ENCODE measurements at places on chromosomes 16 and 17.

DNA sequence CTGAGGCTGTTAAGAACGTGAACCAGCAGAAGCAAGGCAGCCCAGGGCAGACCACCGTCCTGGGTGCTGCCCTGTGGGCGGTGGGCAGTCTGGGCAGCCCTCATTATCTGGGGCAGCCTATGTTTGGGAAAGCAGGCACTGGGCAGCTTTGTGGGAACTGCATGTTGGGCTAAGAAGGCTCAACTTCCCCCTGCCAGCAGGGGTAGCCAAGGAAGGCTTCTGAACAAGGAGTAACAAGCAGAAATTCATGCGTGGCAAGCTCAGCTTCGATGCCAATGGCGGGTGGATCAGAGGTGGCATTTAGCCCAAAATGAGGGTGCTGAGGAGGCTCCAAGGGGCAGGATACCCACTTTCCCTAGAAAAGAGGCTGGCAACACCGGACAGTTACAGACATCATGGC, 42.7 kb upstream of the METRNL start:
- no peak for DNase-seq

- no peak for DNase-seq
Measured at GRCh38 chr17:35073183-35073790, 9.8 kb upstream of the RFFL start.

DNA sequence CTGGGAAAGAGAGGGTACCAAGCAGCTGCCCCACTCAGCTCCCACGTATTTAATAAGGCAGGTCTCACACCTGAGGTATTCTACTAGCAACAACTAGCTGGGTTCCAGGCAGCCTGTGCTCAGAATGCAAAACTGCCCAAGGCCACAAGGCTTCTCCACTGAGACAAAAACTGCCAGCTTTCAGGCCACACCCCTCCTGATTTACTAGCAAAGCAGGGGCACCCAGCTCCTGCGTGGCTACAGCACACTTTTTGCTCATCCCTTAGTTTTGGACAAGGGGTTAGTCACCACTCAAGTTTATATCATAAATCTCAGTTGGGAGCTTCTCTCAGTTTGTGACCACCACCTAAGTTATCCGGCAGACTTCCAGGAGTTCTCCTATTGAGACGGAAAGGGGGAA, 494.6 kb downstream of the CDH11 start:
- DNase-seq = no peak

DNA sequence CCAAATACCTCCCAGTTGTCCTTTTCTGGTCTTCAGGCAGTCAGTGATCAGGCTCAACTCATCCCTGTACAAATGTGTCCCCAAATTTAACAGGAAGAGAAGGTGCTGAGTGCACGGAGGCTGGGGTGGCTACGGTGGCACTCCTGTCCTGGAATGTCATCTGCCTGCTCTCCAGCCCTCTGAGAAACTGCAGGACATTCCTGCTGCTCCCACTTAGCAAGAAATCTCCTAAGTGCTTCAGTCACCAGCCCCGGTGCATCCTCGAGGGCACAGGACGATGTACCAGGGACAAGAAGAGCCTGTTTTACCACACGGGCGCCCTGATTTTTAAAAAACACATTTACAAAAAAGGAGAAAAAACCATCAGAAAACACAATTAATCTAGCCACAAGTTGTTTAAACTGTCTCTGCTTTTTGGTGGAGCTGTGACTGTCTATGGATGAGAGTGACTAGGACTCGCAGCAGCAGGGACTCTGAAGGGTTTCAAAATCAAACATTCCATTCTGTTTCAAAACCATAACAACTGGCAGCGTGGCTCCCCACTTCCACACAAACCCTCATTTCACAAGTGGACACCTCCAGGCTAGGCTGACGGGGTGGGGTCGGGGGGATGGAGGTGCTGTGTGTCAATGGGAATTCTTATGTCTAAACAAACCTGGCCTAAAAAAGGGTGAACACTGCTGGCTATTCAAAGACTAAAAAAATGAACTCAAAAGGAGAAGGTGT, 65.3 kb upstream of the CNEP1R1 start:
- DNase-seq = no peak

- DNase-seq = no peak
Measured at GRCh38 chr16:20391045-20391444, 13.5 kb downstream of the PDILT start.

DNA sequence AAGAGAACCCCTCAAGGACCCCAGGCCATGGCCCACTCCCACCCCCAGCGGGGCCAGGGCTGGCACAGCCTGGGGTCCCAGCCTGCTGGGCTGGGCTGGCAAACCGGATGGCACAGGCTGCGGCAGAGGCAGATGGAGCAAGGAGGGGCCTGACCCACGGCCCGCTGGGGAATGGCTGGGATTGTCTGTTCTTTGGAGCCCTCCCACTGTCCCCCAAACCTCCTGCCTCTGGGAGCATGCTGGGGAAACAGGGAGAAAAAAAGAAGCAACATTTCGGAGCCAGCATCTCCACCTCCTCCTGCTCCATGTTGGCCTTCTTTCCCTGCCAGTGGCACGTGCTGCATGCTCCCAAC, 37.1 kb upstream of the LHX1 start:
- DNase-seq = no peak

- DNase-seq = no peak
Measured at GRCh38 chr17:78933959-78934568, 8.9 kb upstream of the TIMP2 start.

DNA sequence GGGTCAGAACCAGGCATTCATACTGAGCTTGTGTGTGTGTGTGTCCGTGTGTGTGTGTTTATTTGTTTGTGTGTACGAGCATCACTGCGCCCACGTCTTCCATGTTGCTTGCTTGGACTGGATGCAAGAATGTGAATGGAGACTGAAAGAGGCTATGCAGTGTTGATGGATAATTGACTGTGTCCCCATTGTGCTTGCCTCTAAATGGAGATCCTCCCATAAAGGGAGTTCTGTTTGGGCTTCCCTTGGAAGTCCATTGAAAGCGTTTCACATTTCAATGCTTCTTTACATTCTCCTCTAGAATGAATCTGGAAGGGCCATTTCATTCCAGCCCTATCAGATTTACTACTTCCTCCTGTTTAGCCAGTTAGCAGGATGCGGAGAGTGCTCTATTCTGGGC, 124.0 kb downstream of the GP2 start:
- no peak for DNase-seq

DNA sequence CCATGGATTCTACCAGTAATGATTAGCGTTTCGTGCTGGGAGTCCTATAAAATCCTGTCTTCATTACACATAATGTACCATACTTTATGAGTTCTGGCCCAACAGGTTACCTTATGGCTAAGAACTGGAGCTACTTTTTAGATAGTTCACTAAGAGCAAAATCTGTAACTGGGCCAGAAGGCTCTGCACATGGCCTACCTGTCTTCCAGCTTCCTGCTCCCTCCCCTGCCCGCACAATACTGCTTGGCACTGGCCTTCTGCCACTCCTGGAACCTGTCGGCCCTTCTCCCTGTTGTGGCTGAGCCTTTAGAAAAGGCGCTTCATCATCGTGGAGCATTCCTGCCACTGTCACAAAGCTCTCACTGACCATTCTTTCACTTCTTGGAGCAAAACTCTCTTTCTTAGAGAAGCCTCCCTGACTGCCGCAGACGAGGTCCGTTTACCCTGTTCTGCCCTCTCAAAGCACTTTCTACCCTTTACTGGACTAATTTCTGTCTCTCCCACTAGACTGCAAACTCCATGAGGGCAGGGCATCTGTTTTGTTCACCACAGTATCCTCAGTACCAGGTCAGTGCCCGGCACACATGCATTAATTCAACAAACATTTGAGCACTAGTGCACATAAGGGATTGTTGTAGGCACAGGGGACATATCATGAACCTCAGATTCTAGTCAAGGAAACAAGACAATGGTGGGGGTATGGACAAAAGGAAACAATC, 116.5 kb downstream of the PARN start:
- no peak for DNase-seq

DNA sequence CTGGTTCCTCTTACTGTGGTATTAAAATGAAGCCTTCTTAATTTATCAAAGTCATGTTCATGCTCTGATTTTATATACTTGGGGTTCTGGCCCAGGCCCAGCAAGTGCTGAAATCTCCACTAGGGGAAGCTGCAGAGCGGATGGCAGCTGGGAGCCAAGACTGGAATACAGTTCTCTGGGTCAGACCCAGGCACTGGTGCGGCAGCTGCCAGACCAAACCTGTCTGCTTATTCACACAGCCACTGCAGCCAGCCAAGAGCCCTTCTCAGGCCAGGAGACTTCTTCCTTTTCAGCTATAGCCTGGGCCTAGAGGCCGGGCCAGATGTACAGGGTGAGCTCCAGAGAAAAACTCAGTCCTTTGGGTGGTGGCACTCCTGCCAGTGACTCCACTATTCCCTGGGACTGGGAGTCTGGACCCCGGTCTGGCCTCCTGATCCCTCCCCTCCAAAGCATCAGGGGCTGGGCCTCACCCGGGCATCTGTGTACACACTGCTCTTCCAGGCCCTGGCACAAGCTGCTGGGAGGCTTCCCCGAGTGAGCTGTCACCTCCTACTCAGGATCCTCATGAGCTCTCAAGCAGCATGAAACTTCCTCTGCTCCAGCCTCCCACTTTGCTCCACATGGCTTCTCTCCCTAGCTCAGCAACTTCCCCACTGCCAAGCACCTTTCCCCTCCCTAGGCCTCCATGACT, 24.4 kb downstream of the ATP6V0D1 start:
- DNase-seq = no peak

DNA sequence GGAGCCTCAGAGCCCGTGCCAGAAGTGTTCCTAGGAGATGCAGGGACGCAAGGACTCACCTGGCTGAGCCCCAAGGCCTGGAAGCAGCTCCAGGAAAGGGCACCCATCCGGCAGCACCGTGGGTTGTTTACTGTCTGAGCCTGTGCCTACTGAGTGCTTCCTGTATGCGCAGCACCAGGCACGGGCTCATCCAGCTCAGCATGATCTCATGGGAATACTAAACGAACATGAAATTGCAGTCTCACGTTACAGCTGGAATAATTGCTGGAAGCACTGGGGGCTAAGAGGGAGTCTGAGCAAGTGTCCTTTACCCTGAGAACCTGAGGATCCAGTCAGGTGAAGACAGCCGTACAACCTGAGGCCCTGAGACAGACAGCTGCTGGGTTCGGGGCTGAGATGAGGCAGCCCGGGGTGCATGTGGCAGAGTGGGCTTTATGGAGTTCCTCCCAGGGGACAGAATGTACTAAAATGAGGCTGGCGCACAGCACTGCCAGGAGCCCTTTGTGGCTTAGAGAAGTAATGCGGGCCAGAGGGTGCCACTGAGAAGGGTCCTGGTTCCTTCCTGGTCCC, 5.4 kb downstream of the CTRL start:
- no peak for DNase-seq

DNA sequence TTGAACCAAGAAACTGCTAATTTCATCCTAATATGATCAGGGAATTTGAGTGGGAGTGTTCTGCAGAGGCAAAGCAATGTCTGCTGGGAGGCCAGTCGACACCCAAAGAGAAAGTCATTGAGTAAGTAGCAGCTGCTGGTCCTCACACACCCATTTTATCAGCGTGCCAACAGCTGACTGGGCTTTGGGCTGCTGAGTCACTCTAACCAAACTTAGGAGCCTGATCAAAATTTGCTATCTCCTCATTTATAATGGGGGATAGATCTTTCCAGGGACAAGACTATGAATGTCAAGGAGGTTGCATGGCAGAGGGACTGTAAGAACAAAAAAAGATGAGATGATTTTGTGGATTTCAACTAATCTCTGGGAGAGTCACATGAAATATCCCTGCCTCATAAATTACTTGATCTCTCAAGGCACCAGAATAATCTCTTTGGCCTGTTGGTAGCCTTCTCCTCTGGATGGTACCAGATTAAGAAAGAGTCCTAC, 32.9 kb downstream of the CPSF4L start:
- DNase-seq = peak; percentile 9

DNA sequence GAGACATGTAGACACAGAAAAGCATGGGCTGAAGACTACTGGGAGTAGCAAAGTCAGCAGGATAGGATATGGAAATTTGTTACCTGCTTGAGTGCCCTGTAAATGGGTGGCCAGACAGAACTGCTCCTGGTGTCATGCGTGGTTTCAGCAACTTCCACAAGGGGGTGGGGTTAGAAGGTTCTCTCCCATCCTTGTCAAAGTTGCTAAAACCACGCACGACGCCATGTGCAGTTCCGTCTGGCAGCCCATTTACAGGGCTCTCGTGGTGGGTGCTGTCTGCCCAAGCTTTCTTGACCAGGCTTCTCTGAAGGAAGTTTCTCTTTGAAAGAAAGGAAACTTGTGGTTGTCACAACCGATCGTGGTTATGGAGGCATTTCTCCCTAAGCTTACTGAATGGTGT, 6.9 kb upstream of the DBNDD1 start:
- DNase-seq = no peak

DNA sequence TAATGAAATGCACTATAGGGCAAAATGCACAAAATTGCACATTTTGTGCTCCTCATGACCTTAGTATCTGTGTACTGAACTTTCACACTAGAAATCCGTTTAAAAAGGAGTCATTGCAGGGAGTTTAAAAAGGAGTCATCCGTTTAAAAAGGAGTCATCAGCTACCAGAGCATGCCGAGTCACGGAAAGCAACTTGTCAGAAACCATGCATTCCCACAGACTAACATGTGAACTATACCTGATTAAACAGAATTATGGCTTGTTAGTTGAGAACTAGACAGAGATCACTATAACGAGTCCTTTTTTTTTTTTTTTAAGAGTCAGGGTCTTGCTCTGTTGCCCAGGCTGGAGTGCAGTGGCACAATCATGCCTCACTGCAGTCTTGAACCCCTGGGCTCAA, 35.9 kb downstream of the SLC6A4 start:
- no peak for DNase-seq

- peak; percentile 81 for DNase-seq
Measured at GRCh38 chr16:29807426-29808218, 1.3 kb downstream of the MAZ start.

DNA sequence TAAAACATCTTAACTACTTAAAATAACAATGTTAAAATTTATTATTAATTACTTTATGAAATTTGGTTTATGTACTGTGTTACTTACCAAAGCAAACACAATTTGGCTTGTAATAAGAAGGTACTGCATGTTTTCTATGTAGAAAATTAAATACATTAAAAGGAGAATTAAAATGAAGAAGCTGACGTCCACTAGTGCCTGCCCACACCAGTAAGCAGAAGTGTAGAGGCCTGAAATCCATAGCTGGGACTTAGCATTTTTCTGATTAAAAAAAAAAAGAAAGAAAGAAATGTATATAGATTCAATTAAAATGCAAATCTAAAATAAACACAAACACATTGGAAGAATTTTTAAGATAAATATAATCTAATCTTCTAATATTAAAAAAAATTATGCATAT, 35.8 kb upstream of the ABCA9 start:
- no peak for DNase-seq

GRCh38 chr17:64779376-64780095, 117.4 kb upstream of the SMURF2 start:
- DNase-seq = no peak

All from activated gamma-delta T cell treated with Interleukin-2 at 50 U/mL for 16 hours (primary cell).